ENCODE measurements at places on chromosomes 4 and X.
A peak's percentile ranks its signal among the peaks of the same experiment; 100 is the strongest.

GRCh38 chr4:141575884-141576283, 60.5 kb upstream of the IL15 start:
- no peak for DNase-seq

DNA sequence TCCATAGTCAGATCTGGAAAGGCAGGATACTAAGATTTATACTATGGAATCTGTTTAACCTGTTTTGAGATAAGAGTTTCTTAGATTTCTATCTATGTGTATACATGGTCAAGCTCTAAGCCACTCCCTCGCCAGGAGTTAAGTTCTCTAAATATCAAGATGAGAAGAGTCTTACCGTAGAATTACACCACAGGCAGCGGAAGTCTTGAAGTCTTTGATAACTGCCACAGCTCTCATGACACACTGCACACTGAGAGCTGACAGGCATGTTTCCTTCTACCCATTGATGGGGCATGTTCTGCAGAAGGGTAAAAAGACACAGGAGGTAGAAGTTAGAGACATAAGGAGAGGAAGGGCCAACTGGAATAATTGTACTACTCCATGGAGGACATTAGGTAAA, 67.7 kb downstream of the DGKK start:
- no peak for DNase-seq

DNA sequence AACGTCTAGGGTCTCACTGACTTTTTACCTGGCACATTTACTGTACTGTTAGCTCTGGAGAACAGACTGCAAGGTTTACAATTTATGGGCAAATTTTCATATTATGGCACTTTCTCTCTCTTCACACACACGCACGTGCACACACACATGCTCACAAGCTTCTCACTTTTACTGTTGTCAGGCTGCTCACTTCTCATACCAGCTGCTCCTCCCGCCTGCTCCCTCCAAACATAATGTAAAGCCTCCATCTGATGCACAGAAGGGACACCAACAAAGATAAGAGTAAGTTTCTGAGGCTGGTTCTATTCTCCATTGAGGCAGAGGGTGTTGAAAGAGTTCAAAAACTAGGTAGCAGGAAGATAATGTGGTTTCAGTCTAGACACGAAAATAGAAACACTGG, 128.9 kb upstream of the DCLK2 start:
- no peak for DNase-seq

DNA sequence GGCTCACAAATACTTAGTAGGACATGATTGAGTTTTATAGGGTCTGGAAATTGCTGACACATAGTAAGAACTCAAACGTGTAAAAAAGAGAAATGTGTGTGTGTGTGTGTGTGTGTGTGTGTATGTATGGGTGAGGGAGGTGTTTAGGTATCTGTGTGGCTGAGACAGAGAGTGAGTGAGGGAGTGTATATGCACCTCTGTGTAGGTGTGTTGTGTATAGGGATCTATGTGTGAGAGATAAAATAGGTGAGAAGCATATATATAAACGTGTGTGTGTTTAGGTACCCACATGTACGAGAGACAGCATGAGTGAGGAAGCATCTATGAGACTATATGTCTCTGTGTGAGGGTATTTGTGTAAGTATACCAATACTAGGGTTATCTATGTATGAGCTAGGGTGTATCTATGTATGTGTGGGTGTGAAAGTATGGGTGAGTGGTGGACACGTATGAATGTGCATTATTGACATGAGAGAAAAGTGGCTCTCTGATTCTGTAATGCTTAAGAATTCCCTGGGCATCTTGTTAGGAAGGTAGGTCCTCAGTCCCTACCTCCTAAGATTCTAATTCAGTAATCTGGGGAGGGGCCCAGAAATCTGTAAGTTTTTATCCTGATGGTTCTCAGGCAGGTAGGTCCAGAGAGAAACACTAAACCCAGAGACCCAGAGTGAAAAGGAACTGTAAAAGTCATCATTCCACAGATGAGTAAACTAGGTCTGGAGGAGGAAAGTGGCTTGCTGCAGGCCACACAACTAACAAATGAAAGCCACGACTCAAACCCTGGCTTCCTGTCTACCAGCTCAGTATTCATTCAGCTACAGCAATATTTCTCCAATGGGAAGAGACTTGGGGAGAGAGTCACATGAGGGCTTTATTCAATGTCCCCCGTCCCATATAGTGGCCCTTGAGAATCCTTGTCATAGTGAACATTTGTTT, 237.0 kb downstream of the IDS start:
- no peak for DNase-seq

GRCh38 chr4:106367072-106367471, 1.5 kb downstream of the GIMD1 start:
- DNase-seq = no peak

DNA sequence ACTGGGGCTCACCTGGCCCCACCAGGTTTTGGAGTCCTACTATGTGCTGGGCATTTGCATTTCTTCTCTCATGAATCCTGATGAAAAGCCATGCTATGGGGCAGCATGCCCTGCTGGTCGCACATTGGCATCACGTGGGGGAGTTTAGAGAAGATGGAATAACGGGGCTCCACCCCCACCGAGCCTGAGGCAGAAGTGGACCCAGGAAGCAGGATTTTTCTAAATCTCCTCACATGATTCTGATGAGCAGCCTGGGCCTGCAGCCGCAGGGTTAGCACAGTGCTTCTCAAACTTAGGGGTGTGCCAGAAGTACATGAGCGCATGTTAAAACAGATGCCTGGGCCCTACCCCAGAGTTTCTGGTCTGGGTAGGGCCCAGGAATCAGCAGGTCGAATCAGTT, 4.6 kb upstream of the SORCS2 start:
- DNase-seq = no peak

- DNase-seq = peak; percentile 15
Observed at GRCh38 chrX:13547671-13548070, 21.7 kb upstream of the EGFL6 start.

GRCh38 chrX:79161655-79162054, 17.2 kb downstream of the GPR174 start:
- DNase-seq = no peak

GRCh38 chr4:1591107-1591506, 93.0 kb downstream of the FAM53A start:
- DNase-seq = no peak

DNA sequence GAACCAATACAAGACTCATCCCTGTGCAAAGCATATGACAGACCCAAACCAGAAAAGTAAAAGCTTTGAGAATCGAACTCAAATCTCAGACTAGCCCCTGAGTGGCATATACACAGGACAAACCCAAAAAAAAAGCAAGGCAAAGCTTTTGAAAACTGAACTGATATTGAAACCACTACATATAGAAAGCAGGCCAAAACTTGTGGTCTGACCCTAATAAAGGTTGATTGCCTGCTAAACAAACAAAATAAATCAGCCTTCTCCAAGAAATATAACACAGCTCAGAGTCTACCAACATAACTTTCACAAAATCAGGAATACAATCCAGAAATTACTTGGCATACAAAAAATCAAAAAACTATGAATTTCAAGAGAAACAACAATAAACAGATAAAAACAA, 40.3 kb downstream of the LRBA start:
- DNase-seq = no peak

- no peak for DNase-seq
Observed at GRCh38 chr4:57159866-57160265, 49.7 kb upstream of the IGFBP7 start.

GRCh38 chr4:43253541-43253940, 361.0 kb downstream of the GRXCR1 start:
- DNase-seq = peak; percentile 39

- DNase-seq = no peak
Observed at GRCh38 chr4:110597582-110597981, 25.3 kb downstream of the PITX2 start.

DNA sequence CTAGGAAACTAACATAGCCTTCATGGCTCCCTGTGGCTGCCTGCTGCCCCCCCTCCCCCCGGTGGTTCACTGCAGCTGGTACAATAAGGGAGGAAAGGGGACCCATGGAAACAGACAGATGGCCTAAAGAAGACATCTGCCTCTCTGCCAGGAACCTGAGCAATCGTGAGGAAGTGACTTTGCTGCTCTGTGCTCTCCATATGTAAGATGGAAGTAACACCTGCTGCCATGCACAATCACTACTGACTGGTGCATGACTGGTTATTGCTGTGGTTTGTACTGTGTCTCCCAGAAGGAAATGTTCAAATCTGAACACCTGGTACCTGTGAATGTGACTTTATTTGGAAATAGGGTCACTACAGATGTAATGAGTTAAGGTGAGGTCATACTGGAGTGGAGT, 43.6 kb downstream of the CD99L2 start:
- DNase-seq = peak; percentile 23

DNA sequence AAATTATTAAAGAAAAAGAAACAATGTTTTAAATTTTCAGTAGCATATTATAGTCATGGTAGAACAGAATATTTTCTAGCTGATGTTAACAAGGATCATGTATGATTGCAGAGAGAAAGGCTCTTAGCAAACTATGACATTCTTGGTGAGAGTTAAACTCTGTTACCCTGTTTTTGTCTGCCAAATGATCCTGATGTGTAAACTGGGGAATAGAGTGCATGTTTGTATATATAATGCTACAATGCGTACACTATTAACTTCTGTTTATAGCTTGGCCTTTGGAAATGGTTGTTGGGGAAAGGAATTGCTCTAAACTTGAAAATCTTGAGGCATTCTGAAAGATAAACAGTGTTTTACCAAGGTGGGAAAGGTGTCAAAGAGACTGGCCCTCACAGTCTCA, 292.7 kb downstream of the ARHGAP24 start:
- DNase-seq = no peak

GRCh38 chr4:68984947-68985346, 33.3 kb upstream of the UGT2A3 start:
- DNase-seq = no peak

DNA sequence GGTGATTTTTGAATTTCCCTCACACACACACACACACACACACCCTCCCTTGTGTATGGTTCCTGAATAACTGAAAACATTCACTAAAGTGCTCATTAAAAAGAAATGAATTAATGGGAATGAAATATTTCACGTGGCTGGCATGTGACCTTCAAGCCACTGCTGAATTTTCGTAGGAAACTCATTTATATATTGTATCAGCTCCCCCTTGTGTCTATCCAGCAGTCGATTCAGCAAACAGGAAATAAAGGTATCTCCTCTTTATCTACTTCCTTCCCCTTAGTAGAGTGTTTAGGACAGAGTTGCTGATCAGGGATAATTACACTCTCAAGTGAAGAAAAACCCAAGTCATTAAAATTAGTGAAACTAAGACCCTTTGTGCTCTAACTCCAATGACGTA, 912.6 kb upstream of the LCORL start:
- no peak for DNase-seq

- DNase-seq = no peak
Observed at GRCh38 chr4:76787898-76788297, 110.0 kb downstream of the SOWAHB start.

- no peak for DNase-seq
Observed at GRCh38 chr4:177041356-177041755, 248.6 kb upstream of the VEGFC start.
